ENCODE measurements at places on chromosomes 12 and 14.

GRCh38 chr12:64674367-64674922 is 64.2 kb downstream of the RASSF3 start:
- DNase-seq: no peak

DNA sequence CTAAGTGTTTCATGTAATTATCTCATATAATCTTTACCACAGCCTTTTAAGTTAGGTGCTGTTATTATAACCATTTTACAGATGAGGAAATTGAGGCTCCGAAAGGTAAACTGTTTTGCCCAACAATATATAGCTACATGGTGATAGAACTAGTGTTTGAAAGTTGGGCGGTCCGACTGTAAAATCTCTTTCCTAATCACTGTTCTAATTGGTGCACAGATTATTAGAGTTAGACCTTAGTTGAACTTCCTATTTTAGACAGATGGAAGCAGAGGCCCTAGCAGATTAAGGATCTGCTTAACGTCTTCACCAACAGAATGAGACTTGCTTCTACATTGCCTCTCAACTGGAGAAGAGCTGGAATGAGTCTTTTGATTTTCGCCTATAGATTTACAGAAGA is 30.0 kb upstream of the DUSP6 start:
- no peak for DNase-seq

GRCh38 chr12:62006076-62006732 is 254.0 kb upstream of the USP15 start:
- peak; percentile 2 for DNase-seq

DNA sequence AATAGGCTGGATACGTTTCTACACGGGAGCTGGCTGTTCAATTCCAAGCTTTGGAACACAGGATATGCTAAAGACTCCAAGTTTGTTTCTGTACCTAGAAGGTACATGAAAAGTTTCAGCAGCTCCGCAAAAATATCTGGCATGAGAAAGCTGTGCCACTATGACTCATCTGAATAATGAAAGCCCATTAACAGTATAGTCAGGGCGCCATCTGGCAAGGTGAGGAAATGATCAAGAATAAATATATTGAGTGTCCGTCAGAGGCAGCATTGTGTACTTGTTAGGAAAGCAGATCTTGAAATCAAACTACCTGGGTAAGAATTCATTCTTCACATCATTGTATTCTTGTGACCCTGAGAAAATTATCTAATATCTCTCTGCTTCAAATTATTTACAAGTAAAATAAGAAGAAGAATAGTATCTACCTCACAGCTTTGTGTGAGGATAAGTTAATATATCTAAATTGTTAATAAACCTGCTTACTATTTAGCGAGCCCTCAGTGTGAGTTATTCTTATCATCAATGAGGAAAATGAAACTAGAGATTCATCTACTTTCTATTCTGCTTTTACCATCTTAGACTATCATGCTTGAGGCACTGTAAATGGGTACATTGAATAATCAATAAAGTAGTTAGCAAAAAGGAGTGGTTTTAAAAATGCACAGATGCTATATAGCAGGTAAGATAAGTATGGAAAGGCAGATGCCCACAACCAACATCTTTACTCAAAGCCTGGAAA is 53.5 kb downstream of the FSCB start:
- peak; percentile 39 for DNase-seq

DNA sequence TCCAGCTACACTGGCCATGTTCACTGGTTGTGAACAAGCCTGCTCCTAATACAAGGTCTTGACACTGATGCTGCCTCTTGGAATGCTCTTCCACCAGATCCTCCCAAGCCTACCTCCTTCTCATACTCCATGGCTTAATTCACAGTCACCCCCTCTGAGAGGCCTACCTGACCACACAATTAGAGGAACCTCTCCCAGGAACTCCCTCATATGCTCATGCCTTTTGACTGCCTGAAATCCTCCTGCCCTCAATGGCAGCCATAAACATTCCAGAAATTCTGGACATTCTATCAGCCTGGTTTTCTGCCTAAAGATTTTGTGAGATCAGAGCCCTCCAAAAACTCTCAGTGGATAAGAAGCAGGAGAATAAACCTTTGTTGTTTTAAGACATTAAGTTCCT is 340.2 kb downstream of the C12orf75 start:
- no peak for DNase-seq

GRCh38 chr12:5195691-5196090 is 152.0 kb downstream of the KCNA5 start:
- DNase-seq: no peak

DNA sequence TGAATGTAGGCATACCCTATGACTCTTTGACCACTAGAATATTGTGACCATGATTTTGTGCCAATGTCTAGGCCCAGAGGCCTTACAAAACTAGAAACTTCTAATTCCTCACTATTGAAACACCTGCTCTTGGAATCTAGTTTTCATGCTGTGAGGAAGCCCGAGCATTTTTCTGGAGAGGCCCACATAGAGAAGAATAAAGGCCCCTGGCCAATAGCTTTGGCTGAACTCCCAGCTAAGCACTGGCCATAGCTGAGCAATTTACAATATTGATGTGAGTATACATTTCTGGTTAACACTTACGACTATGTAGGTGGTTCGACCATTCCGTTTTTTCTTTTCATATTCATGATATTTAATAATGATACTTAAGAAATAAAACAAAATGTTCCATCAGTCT is 190.3 kb downstream of the KCNH5 start:
- no peak for DNase-seq

DNA sequence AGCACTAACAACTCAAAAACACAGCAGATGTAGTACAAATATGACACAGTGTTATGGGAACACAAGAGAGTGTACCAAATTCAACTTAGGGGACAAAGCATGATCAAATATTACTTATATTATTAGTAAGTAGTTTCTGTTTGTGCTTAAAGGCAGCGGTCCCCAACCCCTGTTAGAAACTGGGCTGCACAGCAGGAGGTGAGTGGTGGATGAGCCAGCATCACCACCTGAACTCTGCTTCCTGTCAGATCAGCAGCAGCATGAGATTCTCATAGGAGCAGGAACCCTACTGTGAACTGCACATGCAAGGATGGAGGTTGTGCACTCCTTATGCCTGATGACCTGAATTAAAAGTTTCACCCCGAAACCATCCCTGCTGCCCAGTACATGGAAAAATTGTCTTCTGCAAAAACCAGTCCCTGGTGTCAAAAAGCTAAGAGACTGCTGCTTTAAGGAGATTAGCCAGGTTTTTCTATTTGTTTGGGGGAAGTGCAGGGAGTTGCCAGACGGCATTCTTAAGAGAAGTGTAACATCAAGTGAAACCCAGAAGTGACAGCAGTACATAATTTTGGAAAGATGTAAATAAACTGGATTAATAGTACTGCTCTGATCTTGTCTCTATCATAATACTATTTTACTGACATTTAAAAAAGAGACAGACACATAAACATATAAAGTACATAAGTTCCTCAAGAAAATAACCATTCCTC is 26.7 kb downstream of the GTF2A1 start:
- no peak for DNase-seq

DNA sequence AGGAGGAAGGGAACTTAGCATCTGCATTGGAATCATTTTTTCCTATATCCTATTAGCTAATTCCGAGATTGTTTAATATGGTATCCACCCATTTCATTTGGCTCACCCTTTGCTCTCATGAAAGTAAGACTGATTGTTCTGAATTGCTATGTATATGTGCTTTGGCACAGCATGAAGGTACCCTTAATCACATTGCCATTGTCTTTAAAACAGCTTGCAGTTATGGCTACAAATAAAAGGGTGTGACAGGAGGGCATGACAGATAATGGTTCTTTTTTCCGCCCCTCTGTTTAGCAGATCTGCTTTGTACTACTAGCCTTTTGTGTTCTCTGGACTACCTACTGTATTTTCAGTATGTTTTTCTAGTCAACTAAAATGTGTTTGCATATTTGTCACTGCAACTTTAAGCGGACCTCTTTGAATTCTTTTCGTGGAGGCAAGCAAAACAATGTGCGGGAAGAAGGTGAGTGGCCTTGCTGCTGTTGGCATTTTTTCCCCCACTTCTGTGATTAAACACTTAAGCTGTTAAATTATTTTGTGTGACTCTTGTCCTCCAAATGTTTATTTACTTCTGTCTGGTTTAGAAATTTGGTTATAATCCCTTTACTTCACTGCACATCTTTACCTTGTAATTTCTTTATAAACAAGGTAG is 35.8 kb downstream of the FBXO34 start:
- DNase-seq: no peak

DNA sequence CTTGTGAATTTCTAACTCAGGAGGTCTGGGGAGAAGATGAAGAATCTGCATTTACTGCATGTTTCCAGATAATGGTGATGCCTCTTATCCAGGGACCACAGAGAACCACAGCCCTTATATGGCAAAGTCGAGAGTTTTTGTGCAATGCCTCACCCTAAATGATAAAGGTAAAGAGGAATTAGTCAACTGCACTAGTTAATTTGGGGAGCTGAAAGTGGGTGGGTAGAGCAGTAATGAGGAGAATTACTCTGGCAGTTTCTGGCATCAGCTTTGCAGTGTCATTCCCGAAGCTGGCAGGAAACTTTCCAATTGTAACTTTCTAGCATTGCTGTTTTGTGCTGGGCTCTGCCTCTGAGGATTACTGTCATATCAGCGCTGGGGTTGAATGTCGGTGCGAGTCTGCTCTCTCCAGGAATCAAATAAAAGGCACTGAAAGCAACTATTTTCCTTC is 10.3 kb downstream of the EGLN3 start:
- no peak for DNase-seq

- no peak for DNase-seq
Measured at GRCh38 chr14:72565149-72565559, 328.7 kb downstream of the DPF3 start.

- DNase-seq: no peak
Measured at GRCh38 chr12:102865821-102866615, 51.0 kb downstream of the PAH start.

DNA sequence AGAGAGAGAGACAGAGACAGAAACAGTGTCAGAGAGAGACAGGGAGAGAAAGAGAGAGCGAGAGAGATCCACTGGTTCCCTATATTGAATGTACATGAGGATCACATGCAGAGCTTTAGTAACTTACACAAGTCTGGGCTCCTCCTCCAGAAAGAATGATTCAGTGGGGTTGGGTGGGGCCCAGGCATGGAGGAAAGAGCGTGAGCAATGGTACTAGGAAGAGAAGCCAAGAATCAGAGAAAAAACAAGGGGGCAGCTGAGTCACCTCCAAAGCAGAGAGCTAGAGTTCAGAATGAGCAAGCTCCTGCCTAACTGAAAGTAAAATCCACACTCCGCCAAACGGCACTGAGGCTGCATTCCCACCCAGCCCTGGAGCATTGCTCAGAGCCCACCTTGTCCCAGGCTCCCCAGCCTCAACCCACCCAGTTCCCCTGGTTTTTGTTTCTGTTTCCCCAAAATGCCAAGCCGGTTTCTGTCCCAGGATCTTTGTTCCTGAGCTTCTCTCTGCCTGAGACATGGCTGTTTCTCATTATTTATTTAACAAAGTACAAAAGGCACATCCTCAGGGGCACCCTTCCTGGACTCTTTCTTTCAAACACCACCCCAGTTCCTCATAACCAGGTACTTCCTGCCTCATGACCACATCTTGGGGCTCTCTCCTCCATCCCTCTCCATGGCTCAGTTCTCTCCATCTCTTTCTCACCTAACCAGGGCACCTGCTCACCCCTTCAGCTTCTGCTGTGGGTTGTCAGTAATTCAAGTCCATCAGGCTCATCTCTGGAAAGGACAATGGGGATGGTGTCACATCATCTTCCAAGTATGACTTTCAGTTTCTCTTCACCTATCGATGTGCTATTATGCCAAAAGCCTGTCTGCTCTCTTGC is 670.3 kb upstream of the TBX3 start:
- no peak for DNase-seq

DNA sequence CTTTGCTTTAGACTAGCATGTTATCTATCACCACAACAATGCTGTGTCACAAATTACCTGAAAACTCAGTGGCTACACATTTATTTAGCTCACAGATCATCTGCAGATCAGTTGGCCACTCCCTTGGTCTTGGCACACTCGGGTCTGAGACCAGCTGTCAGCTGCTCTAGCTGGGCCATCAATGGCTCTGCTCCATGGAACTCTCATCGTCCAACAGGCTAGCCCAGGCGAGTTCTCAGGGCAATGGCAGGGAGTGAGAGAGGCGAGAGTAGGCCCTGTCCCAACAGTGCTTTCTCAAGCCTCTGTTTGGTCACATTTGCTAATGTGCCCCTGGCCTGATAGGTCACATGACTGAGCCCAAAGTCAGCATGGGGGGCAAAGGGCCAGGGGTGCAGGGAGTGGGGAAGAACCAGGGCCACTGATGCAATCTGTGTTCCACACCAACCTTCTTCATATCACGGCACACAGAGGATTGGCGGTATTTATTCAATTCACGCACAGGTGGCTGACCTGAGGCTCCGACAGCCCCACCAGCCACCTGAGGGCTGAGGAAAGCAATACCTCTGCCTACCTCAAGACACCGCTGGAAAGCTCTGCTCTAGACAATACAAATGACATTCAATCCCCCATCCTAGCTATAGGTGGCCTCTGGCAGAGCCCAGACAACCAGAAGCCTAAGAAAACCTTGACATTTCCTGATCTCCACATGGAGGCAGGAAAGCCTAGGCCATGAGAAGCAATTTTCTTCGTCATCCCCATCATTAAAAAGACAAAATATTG is 82.5 kb downstream of the NT5DC3 start:
- DNase-seq: no peak

GRCh38 chr12:54723379-54724256 is 75.5 kb upstream of the DCD start:
- no peak for DNase-seq

- DNase-seq: no peak
Measured at GRCh38 chr12:3713483-3713882, 39.4 kb downstream of the CRACR2A start.

GRCh38 chr12:116455540-116456329 is 103.4 kb upstream of the MAP1LC3B2 start:
- DNase-seq: no peak

DNA sequence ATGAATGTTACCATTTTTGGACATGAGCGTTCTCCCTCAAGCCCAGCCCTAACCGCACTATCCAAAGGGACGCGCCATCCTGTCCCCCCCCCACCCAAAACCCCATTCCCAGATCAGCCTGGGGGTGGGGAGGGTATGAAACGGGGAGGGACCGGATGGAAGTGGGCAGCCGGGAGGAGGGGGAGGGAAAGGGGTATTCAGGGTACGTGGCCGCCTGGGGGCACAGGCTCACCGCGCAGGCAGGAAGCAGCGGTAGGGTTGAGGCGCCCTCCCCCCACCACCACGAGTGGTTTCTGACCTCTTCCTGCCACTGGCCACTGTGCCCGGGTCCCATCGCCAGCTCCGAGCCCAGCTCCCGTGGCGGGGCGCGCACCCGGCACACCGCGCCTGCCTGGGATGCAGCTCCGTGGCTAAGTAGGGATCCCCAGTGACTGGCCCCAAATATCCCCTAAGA is 1.4 kb downstream of the ACTN1 start:
- no peak for DNase-seq

GRCh38 chr12:43550831-43551271 is 1.2 kb downstream of the ADAMTS20 start:
- no peak for DNase-seq

GRCh38 chr14:31122921-31123320 is 84.7 kb downstream of the HECTD1 start:
- no peak for DNase-seq

GRCh38 chr14:79649856-79650255 is 561.4 kb downstream of the DIO2 start:
- no peak for DNase-seq

Data from NCI-H1694 (cell line).